Neural crest cell (in vitro differentiated cells): ENCODE measurements at places on chromosomes 1 and 21.
A peak's percentile ranks its signal among the peaks of the same experiment; 100 is the strongest.

DNA sequence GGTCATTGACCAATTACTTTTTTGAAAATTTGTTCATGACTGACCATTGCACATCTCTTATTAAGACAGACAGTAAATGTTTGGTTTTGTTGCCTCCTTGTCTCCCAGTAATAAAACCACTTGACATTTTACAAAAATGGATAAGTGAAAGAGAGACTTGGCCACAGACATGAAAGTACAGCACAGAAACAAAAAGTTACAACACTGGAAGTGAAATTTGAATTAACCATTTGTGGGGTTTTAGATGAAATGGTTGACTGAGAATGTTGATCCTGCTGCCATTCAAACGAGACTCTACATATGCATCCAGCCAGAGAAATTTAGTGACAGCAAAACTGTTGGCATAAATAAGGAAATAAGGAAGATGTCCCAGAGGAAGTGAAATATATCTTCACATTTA, 79.3 kb upstream of the B3GALT2 start:
- no peak for DNase-seq

- DNase-seq = no peak
Measured at GRCh38 chr21:41342035-41342434, 19.8 kb upstream of the MX2 start.

DNA sequence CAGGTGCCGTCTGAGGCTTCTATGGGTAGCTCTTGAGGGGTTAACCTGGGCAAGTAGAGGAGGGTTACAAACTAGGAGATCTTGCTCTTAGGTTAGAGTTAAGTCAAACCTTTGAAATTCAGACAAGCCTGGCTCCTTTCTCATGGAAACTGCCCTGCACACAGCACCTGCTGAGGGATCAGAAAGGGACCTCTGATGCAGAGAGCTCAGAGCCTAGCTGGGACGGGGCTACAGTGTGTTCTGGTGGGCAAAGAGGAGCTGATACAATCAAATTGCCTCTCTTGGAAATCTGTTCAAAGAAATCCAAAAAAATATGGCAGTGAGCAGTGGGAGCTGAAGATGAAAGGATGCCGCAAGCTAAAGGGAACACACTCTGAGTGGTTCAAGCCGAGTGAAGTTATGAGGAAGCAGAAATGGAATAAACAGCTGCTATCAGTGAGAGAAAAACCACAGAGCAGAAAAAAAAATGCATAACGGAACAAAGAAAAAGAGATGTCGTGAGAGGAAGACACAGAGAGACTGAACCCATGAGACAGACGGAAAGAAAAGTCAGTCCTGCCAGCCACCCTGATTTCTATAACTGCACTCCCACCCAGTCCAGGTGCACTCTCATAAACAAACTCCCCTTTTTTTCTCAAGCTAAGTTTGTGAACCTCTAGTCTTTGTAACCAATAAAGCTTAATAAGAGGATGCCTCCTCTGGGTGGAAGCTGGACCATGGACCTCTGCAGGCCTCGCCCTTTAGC, 26.6 kb downstream of the PAFAH2 start:
- no peak for DNase-seq

GRCh38 chr1:201557572-201557958, 18.6 kb downstream of the NAV1 start:
- no peak for DNase-seq

DNA sequence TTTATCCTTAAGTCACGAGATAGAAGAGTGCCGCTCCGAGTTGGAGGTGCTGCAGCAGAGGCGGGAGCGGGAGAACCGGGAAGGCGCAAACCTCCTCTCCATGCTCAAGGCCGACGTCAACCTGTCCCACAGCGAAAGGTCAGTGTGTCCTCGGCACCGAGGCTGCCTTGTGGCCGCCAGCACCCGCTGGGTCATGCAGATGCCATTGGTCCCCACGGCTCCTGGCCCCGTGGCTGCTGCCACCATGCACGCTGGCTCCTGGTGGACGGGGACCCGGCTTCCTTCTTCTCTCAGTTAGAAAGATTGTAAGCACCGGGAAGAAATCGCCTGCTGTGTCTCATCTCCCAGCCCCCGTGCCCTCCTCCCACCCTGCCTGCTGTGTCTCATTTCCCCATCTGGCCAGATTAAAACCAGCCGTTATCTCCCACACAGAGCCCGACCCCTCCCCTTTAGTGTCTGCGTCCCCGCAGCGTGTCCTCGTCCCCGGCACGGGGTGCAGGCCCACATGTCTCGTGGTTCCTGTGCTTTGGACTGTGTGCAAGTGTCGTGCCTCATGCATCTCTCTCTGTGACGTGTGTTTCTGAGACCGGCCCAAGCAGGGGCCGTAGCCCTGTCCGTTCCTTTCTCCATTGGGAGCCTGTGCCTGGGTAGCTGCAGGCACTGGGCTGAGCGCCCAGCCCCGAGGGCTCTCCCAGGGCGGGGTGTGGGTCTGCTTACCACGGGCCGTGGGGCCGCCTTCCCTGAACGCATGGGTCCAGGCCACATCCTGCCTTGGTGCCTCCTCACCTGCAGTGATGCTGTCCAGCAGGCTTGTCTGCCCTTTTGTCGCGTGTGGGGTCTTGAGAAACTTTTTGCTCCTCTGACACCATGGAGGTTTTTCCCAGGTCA, 62.1 kb downstream of the PCNT start:
- DNase-seq = no peak

GRCh38 chr1:150968491-150968890, 6.1 kb downstream of the CERS2 start:
- DNase-seq = no peak

DNA sequence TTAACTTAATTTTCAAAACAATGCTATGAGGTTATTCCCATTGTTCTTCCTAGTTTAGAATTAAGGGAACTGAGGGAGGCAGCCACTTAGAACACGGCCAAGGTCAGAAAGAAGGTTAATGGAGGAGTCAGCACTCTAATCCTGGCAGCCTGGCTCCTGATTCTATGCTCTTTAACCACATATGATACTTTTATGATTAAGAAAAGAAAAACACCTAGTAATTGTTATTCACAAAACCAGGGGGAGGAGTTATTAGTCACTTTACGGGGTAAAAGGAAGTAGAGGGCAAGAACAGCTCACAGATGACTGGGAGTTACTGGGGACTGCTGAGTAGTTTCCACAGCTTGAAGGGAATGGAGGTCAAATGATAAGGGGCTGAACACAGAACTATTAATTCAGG, 38.6 kb downstream of the GADD45A start:
- DNase-seq = no peak

DNA sequence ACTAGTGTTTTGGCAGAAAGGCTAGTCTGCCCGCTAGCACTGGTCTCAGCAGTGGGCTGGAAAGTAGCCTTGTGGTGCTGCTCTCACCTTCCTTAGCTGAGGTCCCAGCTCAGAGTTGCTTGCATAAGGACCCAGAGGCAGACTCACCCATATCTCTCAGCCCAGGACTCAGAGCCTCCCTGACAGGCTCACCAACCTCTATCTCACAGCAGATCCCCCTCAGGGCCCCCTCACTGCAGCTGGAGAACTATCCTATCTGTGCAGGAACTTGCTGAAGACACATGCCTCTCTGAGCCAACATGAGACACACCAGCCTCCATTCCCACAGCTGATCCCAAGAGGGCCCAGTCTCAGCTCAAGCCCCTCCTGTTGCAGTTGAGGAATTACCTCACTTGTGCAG, 82.6 kb downstream of the IARS2 start:
- DNase-seq = no peak

GRCh38 chr1:89535537-89535936, 10.9 kb downstream of the LRRC8B start:
- DNase-seq = no peak

DNA sequence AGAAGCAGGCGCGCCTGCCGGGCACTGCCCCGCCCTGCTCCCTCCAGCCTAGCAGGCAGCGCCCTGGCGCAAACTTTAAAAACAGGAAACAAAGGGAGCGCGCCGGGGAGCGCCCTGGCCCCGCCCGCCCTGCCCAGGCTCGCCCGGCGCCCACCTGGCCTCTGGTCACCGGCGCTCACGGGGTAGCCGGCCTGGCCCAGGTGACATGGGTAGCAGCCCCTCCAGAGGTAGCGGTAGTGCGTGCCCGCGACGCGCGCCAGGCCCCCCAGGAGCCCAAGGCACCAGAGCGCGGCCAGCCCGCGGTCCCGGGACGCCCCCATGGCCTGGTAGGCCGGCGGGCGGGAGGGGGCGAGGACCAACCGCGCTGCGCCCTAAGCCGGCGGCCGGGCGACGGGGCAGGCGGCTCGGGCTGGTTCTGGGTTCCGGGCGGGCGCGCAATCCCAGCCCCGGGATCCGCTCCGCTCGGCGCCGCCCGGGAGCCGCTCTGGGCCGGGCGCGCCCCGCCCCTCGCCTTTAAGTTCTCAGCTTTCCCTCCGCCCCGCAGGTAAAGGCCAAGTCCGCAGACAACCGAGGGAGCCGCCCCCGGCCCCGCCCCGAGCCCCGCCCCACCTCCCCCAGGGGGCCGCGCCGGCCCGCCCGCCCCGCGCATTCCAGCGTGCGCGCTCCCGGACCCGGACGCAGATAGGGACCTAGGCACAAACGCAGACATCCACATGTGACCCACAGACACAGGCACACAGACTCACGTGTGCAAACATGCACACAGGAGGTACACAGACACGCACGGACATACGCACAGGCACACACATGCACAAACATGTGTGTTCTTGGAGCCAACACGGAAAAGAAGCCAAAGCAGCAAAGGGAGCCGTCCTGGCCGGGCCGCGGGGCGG, 76.7 kb downstream of the ARHGEF16 start:
- peak; percentile 47 for DNase-seq

DNA sequence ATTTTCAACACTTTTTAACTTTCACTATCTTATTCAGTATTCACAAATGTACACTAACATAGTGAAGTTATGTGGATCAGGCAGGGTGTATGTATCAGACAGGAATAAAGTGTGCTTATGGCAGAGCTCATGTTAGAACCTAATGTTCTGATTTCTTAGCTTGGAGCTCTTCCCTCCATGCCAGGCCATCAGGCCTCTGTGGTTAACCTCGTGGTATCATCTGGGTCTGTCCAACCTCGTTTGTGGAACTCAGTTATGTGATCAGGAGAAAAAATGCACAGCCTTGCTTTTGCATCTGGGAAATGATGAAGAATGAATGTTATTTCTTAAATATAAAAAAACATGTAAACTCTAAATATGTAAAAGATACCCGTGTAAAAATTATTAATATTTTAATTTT, 86.9 kb downstream of the MPZL1 start:
- no peak for DNase-seq

DNA sequence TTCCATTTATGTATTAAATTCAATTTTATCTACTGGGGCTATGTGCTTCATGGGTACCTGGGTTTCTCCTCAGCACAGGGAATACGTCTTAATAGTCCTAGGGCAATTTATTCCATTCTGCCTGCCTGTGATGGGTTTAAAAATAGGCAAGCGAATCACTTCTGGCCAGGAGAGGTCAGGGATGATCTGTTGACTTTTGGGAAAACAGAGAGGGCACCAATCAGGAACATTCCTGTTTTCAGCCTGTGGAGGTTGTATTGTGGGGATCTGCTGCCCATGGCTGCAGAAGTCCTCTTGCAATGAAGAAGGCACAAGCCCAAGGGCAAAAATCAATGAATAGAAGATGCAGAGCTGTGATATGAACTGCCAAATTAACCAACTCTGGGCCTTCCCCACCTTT, 303.1 kb downstream of the CTH start:
- no peak for DNase-seq

DNA sequence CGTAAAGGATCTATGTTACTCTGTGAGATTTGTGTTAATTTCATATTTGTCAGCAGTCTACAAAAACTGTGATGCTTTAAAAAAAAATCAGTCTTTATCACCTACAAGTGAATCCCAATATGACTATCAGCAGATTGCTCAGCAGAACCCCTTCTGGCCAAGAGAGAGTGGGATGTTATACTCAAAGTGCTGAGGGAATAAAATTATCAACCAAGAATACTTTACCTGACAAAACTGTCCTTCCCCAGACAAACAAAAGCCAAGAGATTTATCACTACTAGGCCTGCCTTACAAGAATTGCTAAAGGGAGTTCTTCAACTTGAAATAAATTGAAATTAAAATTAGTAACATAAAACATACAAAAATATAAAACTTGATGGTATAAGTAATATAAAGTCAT, 105.2 kb downstream of the SLC35F3 start:
- DNase-seq = no peak

DNA sequence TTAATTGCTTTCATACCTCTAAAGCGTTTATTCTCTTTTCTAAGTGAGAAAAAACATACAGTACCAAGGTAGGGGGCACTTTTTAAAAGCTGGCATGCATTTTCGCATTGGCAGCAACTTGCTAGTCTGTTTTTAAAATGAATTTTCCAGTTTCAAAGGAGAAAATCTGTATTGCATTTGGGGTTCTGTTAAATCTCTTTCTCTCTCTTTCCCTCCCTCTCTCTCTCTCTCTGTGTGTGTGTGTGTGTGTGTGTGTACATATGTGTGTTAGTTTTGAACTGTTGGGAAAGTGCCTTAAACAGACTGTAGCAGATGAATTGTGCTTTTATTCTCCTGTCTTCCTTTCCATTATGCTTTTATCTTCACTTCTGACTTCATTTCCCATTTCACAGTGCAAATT, 7.3 kb downstream of the NIBAN1 start:
- no peak for DNase-seq

DNA sequence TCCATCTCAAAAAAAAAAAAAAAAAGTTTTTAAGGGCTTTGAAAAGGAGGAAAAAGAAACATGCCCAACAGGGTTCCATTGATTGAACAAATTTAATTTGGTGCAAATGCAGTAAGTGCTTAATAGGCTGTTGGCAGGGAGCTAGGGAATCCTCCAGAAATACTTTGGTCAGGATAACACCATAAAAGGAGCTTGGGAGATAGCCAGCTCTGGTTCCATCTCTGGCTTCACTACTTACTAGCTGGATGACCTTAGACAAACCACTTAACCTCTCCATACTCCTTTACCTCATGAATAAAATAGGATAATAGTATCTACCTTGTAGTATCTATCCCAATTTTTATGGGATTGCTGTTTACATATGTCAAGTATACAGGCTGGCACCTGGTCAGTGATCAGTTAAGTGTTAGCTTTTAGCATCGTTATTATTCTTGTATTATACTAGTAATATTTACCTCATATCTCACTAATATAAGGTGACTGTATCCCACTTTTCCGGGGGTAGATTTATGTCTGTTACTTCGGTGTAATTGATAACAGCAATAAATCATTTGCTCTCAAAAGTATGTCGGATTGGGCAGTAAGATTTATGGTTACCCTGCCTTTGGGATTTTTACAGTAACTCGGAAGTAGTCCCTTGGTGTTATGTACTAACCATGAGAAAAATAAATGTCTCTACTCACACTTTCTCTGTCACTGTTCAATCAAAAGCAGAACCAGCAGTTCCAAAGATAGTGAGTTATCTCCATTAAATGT, 36.4 kb downstream of the BTG3 start:
- DNase-seq = no peak

- no peak for DNase-seq
Measured at GRCh38 chr1:31725777-31726535, 22.1 kb upstream of the COL16A1 start.
